ENCODE measurements at places on chromosomes 4 and X. TPM values are rescaled to one million over a fixed set of nuclear protein-coding genes. Genes with fewer than 3 reads are reported as not detected.

The TAF7L gene
- total RNA-seq: 0.18 TPM

The PDZD11 gene
- total RNA-seq: 21.0 TPM

The WFS1 gene
- total RNA-seq: 39.2 TPM

The TRAM1L1 gene
- total RNA-seq: 2.6 TPM

The RBM46 gene
- 0.58 TPM for total RNA-seq

The XK gene
- 1.7 TPM for total RNA-seq

The ERCC6L gene
- 0.09 TPM for total RNA-seq

The MAGEA2B gene
- total RNA-seq: not detected

The OPHN1 gene
- 19.6 TPM for total RNA-seq

The STOX2 gene
- total RNA-seq: 19.2 TPM

The CYBB gene
- total RNA-seq: 39.8 TPM

The GYPE gene
- 1.2 TPM for total RNA-seq

All from sciatic nerve (tissue), 2 donors.